Epithelial cell of alveolus of lung (primary cell): ENCODE measurements at places on chromosomes 3 and 15. TPM values are rescaled to one million over a fixed set of nuclear protein-coding genes. Genes with fewer than 3 reads are reported as not detected.

NR2E3 gene
- not detected in 2 replicates for total RNA-seq

ETV5 gene
- 19.1 and 48.0 TPM in 2 replicates for total RNA-seq

CCR3 gene
- not detected in 2 replicates for total RNA-seq

ACKR2 gene
- total RNA-seq: 0.91 and 1.1 TPM in 2 replicates

DNAJC13 gene
- 21.5 and 25.9 TPM in 2 replicates for total RNA-seq

CNTN4 gene
- total RNA-seq: 2.3 and 2.4 TPM in 2 replicates

MEX3B gene
- total RNA-seq: 8.9 and 12.2 TPM in 2 replicates

CD86 gene
- not detected in 2 replicates for total RNA-seq

GOLGA6D gene
- total RNA-seq: not detected in 2 replicates

SI gene
- not detected in 2 replicates for total RNA-seq

CPOX gene
- total RNA-seq: 23.0 and 32.3 TPM in 2 replicates
